ENCODE measurements at places on chromosomes 3 and 15. TPM values are rescaled to one million over a fixed set of nuclear protein-coding genes. Genes with fewer than 3 reads are reported as not detected.

DNA sequence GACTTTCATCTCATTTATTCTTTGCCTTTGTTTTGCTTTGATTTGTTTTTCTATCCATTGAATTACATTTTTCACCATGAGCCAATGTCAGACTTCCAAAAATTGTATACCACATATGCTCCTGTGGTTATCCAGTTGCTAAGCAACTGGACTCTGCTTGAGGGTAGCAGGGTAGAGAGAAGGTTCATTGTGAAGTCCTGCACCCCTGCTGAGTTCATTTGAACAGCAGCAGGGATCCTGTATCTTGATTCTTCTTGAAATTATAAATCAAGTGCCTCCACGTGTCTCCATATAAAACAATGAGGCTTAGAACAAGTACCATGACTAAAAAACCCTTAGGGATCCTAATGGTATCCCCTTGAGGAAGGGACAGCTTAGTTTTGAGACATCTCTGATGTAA, 449.3 kb downstream of the ROBO2 start:
- no peaks in the 10 kb centered on the region for H3K4me1 ChIP-seq
- no peak overlapping the region for H3K4me3 ChIP-seq
- H3K36me3 ChIP-seq = no peaks in the 10 kb centered on the region
- no peaks in the 10 kb centered on the region for H3K27me3 ChIP-seq
- no peak overlapping the region for H3K27ac ChIP-seq

DNA sequence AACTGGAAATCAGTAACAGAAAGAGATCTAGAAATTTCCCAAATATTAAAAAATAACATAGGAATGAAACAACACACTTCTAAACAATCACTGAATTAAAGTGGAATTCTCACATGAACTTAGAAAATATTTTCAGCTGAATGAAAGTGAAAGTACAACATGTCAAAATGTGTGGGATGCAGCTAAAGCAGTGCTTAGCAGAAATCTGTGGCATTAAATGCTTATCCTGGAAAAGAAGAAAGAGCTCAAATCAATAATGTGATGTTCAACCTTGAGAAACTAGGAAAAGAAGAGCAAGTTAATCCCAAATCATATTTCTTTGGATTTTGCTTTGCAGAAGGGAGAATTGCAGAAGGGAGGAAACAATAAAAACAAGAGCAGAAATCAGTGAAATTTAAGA, 98.2 kb upstream of the NR2E3 start:
- no peaks in the 10 kb centered on the region for H3K36me3 ChIP-seq
- no peak overlapping the region for H3K27ac ChIP-seq
- no peaks in the 10 kb centered on the region for H3K27me3 ChIP-seq
- H3K4me3 ChIP-seq = no peak overlapping the region
- H3K4me1 ChIP-seq = peaks cover 18% of the 10 kb centered on the region

DNA sequence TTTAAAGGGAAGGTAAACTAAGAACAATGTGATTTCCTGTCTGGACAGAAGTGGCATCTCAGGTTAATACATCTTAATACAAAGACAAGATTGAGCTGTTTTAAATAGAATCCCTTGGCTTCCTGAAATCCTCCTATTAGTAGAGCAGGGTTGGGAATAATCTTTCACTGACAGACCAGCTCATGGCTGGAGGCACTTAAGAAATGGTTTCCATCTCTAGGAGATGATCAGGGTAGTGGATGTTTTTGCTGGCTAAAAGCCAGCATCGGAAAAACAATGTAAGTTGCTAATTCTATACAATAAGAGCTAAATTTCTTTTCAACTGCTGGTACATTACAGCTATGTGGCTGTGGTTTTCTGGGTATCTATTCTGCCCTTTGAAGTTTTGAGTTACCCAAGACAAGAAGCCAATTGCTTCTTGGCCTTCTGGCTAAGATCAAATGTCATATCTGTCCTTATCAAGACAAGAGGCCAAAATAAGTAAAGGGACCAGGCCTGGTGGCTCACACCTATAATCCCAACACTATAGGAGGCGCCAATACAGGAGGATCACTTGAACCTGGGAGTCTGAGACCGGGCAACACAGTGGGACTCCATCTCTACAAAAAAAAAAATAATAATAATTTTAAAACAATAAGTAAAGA, 49.6 kb downstream of the SHQ1 start:
- DNase-seq = no peak
- H3K4me3 ChIP-seq = no peak overlapping the region
- H3K36me3 ChIP-seq = peaks cover 2% of the 10 kb centered on the region
- no peaks in the 10 kb centered on the region for H3K27me3 ChIP-seq

GALK2 gene
- polyA plus RNA-seq = 37.5 TPM

DNA sequence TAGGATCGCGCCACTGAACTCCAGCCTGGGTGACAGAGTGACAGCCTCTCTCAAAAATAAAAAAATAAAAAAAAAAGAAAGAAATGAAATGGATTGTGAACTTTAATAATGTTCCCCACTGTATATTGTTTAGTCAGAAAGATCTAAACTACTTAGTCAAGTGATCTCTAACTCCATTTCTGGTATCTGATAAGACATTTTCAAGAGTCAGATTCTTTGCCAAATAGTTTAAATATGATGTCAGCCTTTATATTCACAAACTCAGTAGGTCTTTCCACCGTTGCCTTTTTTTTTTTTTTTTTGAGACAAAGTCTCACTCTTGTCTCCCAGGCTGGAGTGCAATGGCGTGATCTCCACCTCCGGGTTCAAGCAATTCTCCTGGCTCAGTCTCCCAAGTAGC, 29.0 kb upstream of the OSBPL11 start:
- peak; percentile 63 for DNase-seq
- H3K27me3 ChIP-seq = peaks cover 2% of the 10 kb centered on the region
- H3K4me1 ChIP-seq = no peaks in the 10 kb centered on the region
- H3K27ac ChIP-seq = no peak overlapping the region
- no peak overlapping the region for H3K4me3 ChIP-seq

DNA sequence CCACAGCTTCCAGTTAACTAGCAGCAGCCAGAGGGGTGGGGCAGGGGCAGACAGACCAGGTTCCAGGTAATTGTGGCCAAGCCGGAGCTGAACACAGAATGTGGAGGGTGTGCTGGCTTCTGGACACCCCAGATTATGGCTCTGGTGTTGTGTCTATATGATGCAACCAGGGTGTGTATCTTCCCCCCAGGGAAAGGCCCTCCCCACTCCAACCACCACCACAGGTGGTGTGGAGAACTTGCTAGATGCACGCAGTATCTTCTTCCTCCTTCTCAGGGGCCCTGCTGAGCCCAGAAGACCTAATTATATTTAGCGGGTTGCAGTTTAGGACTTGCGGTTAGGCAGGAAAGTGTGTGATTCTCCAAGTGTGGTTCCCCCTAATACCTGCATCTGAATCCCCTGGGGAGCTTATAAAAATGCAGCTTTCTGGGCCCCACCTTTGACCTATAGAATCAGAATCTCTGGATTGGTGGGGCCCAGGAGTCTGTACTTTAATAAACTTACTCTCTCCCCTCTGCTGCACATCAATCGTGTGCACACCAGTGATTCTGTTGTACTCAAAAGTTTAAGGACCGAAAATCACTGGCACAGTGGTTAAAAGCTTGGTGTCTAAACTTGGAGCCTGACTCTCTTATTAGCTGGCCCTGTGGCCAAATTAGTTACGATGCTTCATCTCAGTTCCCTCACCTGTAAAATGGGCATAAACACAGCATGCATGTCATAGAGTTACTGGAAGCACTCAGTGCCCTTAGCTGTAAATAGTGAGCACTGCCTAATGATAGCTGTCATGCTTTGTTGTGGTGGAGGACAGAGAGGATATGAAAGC, 379.1 kb upstream of the PROK2 start:
- H3K4me1 ChIP-seq = no peaks in the 10 kb centered on the region
- H3K4me3 ChIP-seq = no peak overlapping the region
- no peaks in the 10 kb centered on the region for H3K36me3 ChIP-seq
- no peak for DNase-seq

DNA sequence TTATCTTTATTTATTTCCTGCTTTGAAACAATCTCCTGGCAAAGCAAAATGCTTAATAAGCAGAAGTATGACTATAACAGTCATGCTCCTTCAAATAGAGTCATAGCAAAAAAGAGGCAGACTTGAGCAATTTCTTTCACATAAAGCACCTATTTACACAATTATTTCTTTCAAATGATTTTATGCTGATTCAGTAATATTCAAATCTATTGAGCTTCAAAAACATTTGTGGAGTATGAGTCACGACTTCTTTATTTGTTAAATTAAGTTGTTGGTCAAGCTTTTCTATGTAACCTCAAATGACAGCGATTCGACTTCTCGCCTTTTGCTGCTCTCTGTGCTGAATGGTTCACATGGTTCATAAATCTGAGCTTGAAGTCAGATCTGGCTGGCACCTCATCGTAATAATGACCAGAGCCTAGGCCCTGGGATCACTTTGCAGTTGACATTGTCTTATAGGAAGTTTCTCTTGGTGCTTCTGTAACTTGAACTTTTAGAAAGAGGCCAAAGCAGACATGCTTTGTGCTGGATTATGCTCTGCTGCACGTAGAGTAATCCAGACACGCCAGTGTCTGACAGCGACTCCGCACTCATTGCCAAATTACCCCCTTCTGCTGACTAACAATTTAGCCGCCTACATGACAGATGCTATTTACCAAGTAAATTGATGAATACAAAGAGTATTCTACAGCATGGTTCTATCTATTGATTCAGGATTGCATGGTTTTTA, 139.0 kb downstream of the MCTP2 start:
- no peak overlapping the region for H3K27ac ChIP-seq
- no peak overlapping the region for H3K4me3 ChIP-seq
- no peaks in the 10 kb centered on the region for H3K27me3 ChIP-seq
- H3K4me1 ChIP-seq = no peaks in the 10 kb centered on the region
- H3K36me3 ChIP-seq = no peaks in the 10 kb centered on the region
- DNase-seq = peak; percentile 14

DNA sequence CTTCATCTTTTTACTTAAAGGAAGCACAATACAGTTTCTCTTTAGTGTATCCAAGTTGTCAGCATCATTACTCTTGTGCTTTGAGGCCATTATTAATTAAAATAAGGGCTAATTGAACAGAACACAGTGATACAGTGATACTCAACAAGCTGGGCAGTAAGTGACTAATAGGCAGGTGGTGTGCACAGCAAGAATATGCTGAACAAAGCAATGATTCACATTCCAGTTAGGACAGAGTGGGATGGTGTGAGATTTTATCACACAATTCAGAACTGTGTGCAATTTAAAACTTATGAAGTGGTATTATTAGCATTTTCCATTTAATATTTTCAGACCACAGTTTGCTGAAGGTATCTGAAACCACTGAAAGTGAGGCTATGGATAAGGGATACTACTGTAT, 116.9 kb downstream of the PLOD2 start:
- H3K27ac ChIP-seq = no peak overlapping the region
- no peak overlapping the region for H3K4me3 ChIP-seq
- no peaks in the 10 kb centered on the region for H3K36me3 ChIP-seq
- no peaks in the 10 kb centered on the region for H3K27me3 ChIP-seq
- DNase-seq = no peak
- no peaks in the 10 kb centered on the region for H3K4me1 ChIP-seq

SCG3 gene
- not detected for polyA plus RNA-seq

PLSCR5 gene
- polyA plus RNA-seq = not detected

DNA sequence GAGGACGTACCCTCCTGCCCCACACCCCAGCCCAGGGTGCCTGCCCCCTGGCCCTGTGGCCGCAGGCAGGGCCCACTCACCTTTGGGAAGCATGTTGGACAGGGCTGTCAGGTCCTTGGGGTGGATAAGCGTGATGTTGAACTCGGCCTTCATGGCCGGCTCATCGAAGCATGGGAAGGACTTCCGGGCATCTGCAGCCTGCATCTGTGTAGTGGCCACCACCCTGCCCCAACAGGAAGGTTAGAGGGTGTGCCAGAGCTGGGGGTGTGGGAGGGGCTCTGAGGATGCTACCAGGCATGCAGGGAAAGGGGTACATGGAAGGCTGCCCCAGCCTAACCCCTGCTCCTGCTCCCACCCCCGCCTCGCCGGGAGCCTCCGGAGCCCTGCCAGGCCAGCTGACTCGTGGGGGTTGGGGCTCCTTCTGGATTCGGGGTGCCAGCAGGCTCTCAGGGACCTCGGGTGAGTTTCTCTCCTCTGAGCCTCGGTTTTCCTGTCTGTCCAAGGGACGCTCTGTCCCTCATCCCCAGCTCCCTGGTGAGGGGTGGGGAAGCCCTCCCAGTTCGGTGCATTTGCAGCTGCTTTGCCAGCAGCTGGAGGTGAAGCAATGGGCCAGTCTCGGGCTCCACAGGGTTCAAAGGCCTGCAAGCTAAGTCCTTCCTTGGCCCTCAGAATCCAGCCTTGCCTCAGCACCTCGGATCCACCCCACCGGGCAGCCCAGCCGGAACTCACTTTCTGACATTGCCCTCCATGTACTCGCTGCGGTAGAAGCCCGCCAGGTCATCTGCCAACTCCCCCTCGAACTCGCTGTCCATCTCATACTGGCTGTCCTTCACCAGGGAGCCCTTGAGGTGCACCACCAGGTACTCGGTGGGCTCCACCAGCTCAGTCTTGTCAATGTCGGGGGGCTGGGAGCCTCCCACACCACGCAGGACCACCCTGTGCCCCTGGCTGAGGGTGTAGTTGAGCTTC, 9.1 kb downstream of the ANPEP start:
- H3K4me3 ChIP-seq = no peak overlapping the region
- DNase-seq = no peak
- H3K27me3 ChIP-seq = no peaks in the 10 kb centered on the region
- peaks cover 50% of the 10 kb centered on the region for H3K36me3 ChIP-seq

DNA sequence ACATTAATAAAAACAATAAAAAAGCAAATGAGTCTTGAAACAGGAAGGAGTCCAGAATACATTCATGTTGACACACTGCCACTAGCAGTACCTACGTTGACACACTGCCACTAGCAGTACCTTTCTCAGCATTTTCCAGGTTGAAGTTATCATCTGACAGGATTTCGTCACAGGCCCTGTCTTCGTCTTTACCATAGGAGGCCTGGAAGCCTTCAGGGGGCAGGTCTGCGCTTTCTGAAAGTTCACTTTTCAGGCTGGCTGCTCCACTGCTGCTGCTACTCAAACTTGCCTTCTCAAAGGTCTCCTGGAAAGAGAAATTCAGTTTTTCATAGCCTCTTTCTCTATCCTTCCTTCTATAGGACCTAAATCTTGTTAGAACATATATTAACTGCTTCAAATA, 194.7 kb downstream of the NEK10 start:
- no peaks in the 10 kb centered on the region for H3K4me1 ChIP-seq
- no peak for DNase-seq
- H3K4me3 ChIP-seq = no peak overlapping the region

Measured in fibroblast of lung (primary cell).